ENCODE measurements at places on chromosomes 11 and 22.

DNA sequence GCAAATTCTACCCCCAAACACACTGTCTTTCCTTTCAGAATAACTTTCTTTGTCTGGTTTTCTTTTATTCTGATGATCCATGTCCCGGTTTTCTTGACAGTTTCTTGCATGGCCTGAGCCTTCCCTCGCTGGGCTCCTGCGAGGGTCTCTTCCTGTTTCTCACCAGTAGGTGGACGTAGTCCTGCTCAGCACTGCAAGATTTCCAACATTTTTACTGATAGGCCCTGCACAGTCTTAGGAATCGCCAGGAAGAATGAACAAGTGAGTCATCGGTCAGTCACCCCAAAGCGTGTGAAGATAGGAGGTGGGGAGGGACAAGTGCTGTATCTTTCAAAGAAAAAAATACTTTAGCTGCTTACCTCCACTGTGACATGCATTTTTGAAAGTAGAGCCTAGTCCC, 16.9 kb upstream of the KIRREL3 start:
- DNase-seq: no peak

DNA sequence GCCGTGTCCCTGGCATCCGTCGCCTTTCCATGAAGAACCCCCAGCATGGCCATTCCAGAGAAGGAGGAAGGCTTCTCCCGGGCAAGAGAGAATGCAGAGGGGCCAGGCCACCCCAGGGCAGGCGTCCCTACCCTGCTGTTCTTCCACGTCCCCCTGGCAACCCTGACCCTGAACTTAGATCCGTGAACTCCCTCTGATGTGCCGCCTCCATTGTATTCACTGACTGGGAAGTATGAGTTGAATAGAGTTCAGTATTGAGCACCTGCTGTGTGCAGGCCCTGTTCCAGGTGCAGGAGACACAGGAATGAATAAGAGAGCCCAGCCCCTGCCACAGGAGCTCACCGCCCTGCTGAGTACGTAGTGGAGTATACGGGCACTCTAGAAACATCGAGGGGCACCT, 29.1 kb upstream of the RELT start:
- DNase-seq: no peak

DNA sequence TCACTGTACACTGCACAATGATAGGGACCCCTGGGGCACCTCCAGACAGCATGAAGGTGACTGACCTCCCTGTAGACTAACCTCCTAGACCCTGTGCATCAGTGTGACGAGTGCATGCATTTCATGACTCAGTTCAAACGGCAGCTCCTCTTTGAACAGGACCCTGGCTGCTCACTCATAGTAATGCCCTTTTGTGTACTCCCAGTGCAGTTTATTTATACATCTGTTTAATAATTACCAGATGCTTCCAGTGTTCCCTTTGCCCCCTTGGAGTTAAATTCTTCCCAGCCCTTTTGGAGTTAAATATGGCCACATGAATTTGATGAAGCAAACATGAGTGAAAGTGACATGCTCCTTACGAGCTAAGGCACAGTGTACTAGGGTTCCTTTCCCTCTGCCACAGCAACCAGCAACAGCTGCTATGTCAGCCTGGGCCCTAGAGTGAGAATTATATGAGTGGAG, 72.4 kb downstream of the PANX1 start:
- DNase-seq: no peak

GRCh38 chr11:15969701-15970329, 386.5 kb downstream of the SOX6 start:
- DNase-seq: no peak

DNA sequence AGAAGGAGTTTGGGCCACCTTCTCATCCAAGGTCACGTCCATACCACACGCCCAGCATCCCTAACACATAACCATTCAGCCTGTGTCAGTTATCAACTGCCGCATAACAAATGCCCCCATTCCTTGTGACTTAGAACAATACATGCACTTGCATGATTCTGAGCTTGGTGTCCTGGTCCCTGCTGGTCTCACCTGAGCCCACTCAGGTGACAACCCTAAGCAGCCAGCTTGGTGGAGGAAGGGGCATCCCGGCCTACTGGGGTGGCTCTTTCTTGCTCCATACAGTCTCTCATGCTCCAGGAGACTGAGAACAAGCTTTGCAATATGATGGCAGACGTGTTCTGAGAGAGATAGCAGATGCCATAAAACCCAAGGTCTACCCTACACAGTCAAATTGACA, 1276.9 kb downstream of the TBC1D22A start:
- DNase-seq: no peak

- DNase-seq: no peak
These were observed 969 bp downstream of the CCDC117 start for GRCh38 chr22:28773461-28773867.

DNA sequence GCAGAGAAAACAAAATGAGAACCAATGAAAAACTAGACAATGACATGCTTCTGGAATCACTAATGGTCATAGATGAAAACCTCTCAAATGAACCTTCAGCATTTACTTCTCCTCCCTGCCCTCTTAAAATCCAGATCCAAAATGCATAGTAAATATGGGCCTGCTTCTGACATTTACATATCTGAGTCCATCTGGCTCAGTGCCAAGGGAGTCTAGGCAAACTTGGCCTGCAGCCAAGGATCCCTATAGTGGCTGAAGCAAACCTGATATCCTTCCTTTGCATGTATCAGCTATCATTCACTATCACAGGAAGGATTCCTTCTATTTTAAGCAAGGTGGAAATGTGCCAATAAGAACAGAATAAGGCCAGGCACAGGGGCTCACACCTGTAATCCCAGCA, 104.8 kb downstream of the C11orf58 start:
- DNase-seq: no peak

DNA sequence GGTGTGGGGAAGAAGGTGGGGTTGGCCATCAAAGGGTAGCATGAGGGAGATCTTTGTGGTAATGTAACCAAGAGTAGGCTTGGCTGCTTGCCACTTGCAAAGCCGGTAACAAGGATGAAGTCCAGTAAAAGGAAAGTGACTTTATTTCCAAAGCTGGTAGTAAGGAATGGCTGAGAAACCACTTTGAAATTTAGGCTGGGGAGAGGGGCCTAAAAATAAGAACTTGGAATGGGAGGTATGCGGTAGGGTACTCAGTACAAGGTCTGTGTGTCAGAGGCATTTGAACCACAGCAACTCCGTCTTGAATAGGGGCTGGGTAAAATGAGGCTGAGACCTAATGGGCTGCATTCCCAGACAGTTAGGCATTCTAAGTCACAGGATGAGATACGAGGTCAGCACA, 216.0 kb upstream of the ISX start:
- no peak for DNase-seq

- DNase-seq: no peak
These were observed 2.8 kb downstream of the PHF21B start for GRCh38 chr22:45006964-45007390.

DNA sequence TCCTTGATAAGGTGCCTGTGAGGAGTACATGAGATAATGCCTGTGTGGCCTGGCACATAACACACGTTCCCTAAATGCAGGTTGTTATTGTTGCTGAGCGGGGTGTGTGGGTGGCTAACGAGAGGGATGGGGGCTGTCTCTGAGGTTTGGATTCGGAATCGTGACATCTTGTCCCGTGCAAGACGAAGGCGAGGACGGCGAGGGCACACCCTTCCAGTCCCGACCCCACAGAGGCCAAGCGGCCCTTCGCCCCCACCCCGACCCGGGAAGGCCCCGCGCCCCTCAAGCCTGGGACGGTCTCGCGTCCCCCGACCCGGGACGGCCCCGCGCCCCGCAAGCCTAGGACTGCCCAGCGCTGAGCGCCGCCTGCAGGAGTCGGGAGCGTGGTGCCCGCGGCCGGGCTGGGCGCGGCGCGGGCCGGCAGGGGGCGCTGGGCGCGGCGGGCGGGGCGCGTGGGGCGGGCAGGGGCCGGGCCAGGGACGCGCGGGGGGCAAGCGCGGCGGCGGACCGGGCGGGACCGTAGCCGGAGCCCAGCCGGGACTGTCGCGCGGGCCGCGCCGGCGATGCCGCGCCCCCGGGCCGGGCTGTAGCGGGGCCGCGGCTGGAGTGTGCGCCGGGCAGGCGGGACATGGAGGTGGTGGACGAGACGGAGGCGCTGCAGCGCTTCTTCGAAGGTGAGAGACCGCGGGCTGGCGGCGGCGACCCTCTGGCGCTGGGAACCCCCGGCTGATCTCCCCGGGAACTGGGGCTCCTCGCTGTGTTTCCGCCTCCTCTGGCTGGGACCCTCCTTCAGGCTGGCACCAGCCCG, at the start of gene MYRF:
TSS of gene MYRF (plus strand) at position 520 of the 808 bp plus-strand sequence. CDS start at position 629, 109 bp downstream.
- DNase-seq: peak; percentile 50

DNA sequence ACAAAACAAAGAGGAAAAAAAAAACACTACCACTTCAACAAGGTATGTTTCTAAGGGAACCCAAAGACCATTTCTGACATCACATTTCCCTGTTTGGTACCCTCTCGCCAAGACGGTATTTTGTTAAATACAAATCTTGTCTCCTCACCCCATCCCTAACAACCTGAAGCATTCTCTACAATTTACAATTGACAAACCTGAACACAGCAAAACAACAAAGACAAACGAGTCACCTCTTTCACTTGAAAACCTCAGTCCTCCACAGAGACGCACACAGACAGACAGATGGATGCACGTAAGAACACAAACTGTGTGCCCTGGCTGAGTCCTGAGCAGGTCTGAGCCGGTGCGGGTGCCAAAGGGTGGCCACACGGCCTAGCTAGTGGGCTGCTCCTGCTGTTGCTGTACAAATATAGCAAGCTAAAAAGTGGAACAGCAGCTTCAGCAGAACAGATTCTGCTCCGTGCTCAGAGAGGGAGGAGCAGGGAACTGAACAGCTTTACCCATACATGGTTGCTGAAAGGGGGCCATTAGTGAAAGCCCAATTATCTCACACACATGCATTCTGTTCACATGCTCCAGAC, 28.5 kb downstream of the CELF1 start:
- DNase-seq: no peak

DNA sequence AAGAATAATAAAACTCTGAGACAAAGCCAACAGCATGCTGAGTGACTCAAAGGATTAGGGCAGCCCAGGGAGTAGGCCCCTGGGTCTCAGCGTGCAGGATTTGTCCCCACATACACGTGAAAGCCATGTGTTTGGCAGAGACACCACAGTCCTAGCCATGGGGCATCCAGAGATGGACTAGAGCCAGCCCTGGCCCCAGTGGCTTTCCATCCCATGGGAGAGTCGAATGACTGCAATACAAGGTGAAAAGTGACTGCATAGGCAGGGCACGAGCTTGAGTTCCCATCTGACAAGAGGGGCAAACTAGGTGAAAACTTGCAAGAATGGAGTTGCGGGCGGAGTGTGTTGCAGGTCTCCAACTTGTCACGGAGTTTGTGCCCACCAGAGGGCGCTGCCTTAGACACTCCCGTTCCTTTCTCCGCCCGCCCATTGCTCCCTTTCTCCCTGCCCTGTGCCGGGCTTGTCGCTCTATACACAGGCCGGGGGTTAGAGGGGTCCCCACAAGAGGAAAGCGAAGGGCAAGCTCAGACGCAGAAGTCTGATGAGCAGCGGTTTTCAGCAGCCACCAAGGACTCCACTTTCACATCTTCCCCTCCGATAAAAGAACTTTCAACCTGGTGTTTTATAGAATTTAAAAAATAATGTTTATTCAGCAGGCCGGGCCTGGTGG, 24.2 kb downstream of the TSKU start:
- DNase-seq: peak; percentile 32

DNA sequence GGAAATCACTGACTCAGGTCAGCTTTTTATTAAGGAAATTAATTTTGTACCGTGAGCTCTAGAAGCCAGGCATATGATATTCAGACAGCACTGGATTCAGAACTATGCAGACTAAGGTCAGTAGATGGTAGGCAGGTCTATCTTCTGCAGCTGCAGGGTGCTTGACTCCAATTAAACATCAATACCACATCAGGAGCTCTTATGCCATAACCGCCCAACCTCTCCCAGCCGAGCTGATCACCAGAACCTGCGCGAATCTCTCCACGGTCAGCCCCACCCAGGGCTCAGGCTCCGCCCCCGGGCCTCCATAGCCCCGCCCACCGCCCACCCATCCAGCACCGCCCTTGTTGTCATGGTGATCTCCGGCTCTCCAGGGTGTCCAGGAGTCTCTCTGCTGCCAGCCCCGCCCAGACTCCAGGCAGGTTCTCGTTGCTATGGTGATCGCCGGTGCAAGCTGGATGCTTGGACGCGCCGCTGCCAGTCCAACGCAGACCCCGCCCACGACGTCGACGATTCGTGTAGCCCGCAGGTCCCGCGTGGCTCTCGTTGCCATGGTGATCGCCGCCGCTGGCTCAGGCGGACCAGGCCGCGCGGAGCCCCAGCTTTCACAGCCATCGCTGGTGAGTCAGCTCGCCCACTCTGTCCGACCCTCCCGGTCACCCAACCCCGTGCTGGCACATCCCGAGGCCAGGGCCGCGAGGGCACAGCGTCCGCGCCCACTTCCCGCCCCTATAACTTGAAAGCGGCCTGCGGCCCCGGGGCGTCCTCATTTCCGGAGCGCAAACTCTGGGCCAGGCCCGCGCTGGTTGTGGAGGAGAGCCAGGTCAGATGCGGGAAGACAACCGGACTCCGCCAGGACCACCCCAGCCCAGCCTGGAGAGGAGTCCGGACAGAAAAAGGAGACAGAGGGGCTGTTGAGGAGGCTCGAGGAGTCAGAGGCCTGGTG, at the start of gene RAB36:
TSS of gene RAB36 (plus strand) at position 546 of the 946 bp plus-strand sequence. CDS start 1,140 bp downstream, outside the sequence.
- peak; percentile 80 for DNase-seq
